Sigmoid colon (tissue), 7 donors: ENCODE measurements at places on chromosomes 2 and 18. TPM values are rescaled to one million over a fixed set of nuclear protein-coding genes. Genes with fewer than 3 reads are reported as not detected.

The AQP4 gene
- 0.25 TPM for polyA plus RNA-seq

DNA sequence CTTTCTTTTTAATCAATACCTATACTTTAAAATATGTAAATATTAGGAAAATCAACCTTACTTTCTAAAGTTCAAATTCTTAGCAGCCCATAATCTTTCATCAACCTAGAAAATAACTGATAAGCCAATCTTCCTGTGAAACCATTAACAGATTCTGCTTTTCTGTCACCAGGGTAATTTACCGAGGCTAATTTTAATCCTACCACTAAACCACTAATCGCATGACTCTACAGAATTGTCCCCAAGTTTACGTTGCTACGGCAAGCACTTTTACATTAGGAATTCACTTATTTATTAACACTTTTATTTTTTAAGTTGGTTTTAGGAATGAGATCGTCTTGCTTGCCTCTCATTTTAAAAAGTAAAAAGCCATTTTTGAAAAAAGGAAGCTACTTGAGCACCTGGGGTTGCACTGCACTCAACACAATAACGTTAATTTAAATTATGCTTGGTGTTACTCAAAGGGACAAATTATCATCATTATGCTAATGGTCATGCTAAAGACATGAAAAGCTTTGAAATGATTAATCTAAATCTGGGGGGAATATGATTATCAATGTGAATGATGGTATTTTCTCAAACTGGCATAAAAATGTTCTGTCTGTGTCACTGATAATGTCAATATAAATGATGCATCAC, 10.2 kb downstream of the ZNF516 start:
- no peak for DNase-seq
- H3K4me1 ChIP-seq = peaks cover 44% of the 10 kb centered on the region
- H3K36me3 ChIP-seq = no peaks in the 10 kb centered on the region
- no peak overlapping the region for H3K4me3 ChIP-seq
- no peak overlapping the region for H3K27ac ChIP-seq
- H3K27me3 ChIP-seq = no peaks in the 10 kb centered on the region

- H3K36me3 ChIP-seq = no peaks in the 10 kb centered on the region
- no peak overlapping the region for H3K4me3 ChIP-seq
- H3K27ac ChIP-seq = peak overlapping the region; percentile 11
- no peaks in the 10 kb centered on the region for H3K27me3 ChIP-seq
- no peak for DNase-seq
Observed at GRCh38 chr18:63145851-63146555, 173.6 kb downstream of the BCL2 start.

GRCh38 chr18:78102135-78102534, 852.5 kb downstream of the GALR1 start:
- H3K27ac ChIP-seq = no peak overlapping the region
- no peaks in the 10 kb centered on the region for H3K4me1 ChIP-seq
- H3K27me3 ChIP-seq = no peaks in the 10 kb centered on the region
- H3K4me3 ChIP-seq = no peak overlapping the region
- no peak for DNase-seq
- H3K36me3 ChIP-seq = no peaks in the 10 kb centered on the region

DNA sequence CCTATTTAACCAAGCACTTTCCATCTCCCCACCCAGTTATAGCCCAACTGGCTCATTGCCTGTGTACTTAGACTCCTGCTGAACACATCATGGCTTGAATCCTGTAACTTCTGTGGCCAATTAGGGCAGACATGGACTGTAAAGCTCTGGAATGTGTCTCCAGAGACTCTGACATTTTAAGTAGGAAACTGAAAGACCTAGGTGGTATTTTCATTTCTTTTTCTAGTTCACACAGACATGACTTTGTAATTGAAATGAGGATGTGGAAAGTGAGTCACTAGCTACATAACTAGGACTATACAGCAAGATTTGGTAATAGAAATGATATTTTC, 12.2 kb downstream of the DOK1 start:
- H3K4me3 ChIP-seq = no peak overlapping the region
- H3K36me3 ChIP-seq = no peaks in the 10 kb centered on the region
- H3K4me1 ChIP-seq = no peaks in the 10 kb centered on the region
- no peak overlapping the region for H3K27ac ChIP-seq
- no peak for DNase-seq
- no peaks in the 10 kb centered on the region for H3K27me3 ChIP-seq

The MEP1B gene
- polyA plus RNA-seq = 1.6 TPM

The COX7A2L gene
- polyA plus RNA-seq = 270 TPM

GRCh38 chr2:71550801-71551630, 97.7 kb downstream of the DYSF start:
- no peaks in the 10 kb centered on the region for H3K27me3 ChIP-seq
- H3K36me3 ChIP-seq = no peaks in the 10 kb centered on the region
- no peak overlapping the region for H3K27ac ChIP-seq
- no peaks in the 10 kb centered on the region for H3K4me1 ChIP-seq
- H3K4me3 ChIP-seq = no peak overlapping the region

GRCh38 chr2:189234991-189235390, 55.4 kb upstream of the COL5A2 start:
- H3K4me1 ChIP-seq = no peaks in the 10 kb centered on the region
- no peak overlapping the region for H3K4me3 ChIP-seq
- H3K27me3 ChIP-seq = no peaks in the 10 kb centered on the region
- no peak for DNase-seq
- H3K27ac ChIP-seq = no peak overlapping the region
- no peaks in the 10 kb centered on the region for H3K36me3 ChIP-seq

The NOL4 gene
- 0.60 TPM for polyA plus RNA-seq

GRCh38 chr18:48616484-48617255, 77.8 kb downstream of the CTIF start:
- peak overlapping the region; percentile 6 for H3K27ac ChIP-seq
- H3K27me3 ChIP-seq = no peaks in the 10 kb centered on the region
- H3K36me3 ChIP-seq = no peaks in the 10 kb centered on the region
- peaks cover 43% of the 10 kb centered on the region for H3K4me1 ChIP-seq

GRCh38 chr2:212961255-212961654, 190.2 kb downstream of the IKZF2 start:
- no peak overlapping the region for H3K4me3 ChIP-seq
- DNase-seq = no peak
- H3K4me1 ChIP-seq = no peaks in the 10 kb centered on the region
- no peak overlapping the region for H3K27ac ChIP-seq

GRCh38 chr18:51072586-51073313, 42.7 kb downstream of the SMAD4 start:
- no peak overlapping the region for H3K4me3 ChIP-seq
- no peaks in the 10 kb centered on the region for H3K36me3 ChIP-seq
- no peaks in the 10 kb centered on the region for H3K27me3 ChIP-seq
- DNase-seq = no peak
- no peak overlapping the region for H3K27ac ChIP-seq

DNA sequence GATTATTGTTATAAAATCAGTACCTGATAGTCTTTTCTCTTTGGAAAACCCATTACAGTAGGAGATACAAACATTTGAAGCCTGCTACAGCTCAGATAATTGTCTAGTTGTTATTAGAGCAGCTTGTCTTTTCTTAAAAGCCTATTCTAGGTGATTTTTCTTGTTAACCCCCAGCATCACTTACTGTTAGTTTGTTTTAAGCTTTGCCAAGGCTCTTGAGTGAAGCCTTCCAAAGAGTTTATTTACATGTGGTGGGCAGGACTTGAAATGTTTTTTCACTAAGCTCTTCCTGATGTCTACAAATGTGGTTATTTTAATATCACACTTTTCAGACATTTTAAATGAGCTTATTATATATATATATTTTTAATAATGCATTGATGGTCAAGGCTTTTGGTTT, 791.3 kb downstream of the PLCL1 start:
- no peaks in the 10 kb centered on the region for H3K27me3 ChIP-seq
- no peak overlapping the region for H3K27ac ChIP-seq
- no peaks in the 10 kb centered on the region for H3K36me3 ChIP-seq
- H3K4me1 ChIP-seq = no peaks in the 10 kb centered on the region
- DNase-seq = no peak

GRCh38 chr18:79378536-79379250, 17.0 kb upstream of the NFATC1 start:
- no peak overlapping the region for H3K27ac ChIP-seq
- H3K4me3 ChIP-seq = no peak overlapping the region
- no peaks in the 10 kb centered on the region for H3K36me3 ChIP-seq
- DNase-seq = peak; percentile 90
- H3K4me1 ChIP-seq = peaks cover 8% of the 10 kb centered on the region

- no peaks in the 10 kb centered on the region for H3K36me3 ChIP-seq
- DNase-seq = peak; percentile 42
- peaks cover 10% of the 10 kb centered on the region for H3K4me1 ChIP-seq
- peaks cover 5% of the 10 kb centered on the region for H3K27me3 ChIP-seq
- H3K4me3 ChIP-seq = no peak overlapping the region
Observed at GRCh38 chr2:241769819-241770184, 6.8 kb upstream of the GAL3ST2 start.

DNA sequence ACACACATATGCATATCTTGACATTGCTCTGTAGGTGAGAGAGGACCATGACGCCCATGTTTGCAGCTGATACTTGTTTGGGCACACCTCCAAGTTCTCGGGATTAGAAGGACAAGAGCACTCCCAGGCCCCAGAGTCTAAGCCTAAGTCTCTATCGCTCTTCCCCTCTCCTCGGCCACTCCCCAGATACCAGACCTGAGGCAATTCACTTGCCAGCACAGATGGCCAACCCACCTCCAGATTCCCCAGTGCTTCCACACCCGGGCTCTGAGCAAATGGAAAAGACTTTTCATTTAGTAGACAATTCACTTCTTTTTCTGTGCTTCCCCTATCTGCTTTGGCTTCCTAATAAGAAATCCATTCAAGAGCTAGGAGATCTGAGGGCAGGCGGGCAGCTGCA, 32.9 kb downstream of the EHD3 start:
- no peaks in the 10 kb centered on the region for H3K4me1 ChIP-seq
- H3K27me3 ChIP-seq = no peaks in the 10 kb centered on the region
- no peak for DNase-seq
- no peak overlapping the region for H3K27ac ChIP-seq
- H3K36me3 ChIP-seq = no peaks in the 10 kb centered on the region

GRCh38 chr2:10236571-10237391, 65.9 kb upstream of the HPCAL1 start:
- no peak overlapping the region for H3K4me3 ChIP-seq
- DNase-seq = peak; percentile 49

- no peak for DNase-seq
- H3K4me1 ChIP-seq = no peaks in the 10 kb centered on the region
- H3K27ac ChIP-seq = no peak overlapping the region
- H3K36me3 ChIP-seq = no peaks in the 10 kb centered on the region
- no peaks in the 10 kb centered on the region for H3K27me3 ChIP-seq
Observed at GRCh38 chr2:84850471-84850870, 30.4 kb downstream of the TRABD2A start.

GRCh38 chr2:68320118-68320641, 431 bp upstream of the CNRIP1 start:
- no peaks in the 10 kb centered on the region for H3K4me1 ChIP-seq
- peak overlapping the region; percentile 87 for H3K27ac ChIP-seq
- peak; percentile 73 for DNase-seq
- peaks cover 16% of the 10 kb centered on the region for H3K36me3 ChIP-seq

The KANSL3 gene
- 14.3 TPM for polyA plus RNA-seq

DNA sequence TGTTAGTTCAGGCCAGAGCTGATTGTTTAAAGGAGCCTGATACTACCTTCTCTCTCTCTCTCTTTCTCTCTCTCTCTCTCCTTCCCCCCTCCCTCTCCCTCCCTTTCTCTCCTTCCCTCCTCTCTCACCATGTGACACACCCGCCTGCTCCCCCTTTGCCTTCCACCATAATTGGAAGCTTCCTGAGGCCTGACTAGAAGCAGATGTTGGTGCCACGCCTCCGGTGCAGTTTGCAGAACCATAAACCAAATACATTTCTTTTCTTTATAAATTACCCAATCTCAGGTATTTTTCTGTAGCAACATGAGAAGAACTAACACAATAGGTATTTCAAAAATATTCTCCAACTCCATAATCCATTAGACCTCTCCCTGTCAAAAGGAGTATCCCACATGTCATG, 62.4 kb downstream of the ANKRD62 start:
- no peaks in the 10 kb centered on the region for H3K27me3 ChIP-seq
- no peak overlapping the region for H3K4me3 ChIP-seq
- H3K4me1 ChIP-seq = no peaks in the 10 kb centered on the region
- DNase-seq = no peak

DNA sequence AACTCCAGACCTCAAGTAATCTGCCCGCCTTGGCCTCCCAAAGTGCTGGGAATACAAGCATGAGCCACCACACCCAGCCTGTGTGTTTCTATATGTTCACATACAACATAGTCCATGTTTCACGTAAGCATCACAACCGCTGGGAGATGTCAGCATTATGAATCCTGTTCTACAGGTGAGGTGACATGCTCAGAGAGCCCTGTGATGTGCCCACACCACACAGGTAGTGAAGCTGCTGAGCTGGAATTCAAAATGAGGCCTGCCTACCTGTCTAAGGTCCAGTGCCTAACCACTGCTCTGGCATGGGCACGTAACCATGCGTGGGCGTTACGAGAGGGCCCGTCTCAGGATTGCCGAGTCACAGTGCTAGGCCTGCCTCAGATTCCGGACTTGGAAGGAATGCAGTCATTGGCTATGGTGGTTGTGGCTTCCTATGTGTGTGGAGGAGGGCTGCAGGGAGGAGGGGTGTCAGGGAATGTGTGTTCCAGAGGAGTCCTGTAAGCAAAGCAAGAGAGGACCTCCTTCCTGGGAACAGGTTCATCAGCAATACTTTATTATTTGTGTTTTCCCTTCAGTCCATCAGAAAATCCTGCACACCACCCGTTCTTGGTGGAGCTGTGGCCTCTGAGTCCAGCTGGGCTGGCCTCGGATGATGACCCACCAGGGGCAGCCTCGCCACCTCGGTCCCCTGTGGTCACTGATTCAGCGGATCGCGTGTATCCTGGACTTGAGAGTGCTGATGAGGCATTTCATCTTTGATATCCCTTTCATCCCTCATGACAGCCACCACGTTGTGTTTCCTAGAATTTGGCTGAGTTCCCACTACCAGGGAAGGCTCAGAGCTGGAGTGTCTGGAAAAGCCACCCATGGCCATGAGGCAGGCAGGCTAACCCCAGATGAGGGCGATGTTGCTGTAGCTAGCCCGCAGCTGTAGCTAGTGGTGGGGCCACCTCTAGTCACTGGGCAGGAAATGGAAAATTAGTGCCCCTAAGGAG, 31.1 kb downstream of the HK2 start:
- no peaks in the 10 kb centered on the region for H3K36me3 ChIP-seq
- H3K4me1 ChIP-seq = no peaks in the 10 kb centered on the region
- no peak for DNase-seq
- H3K27me3 ChIP-seq = no peaks in the 10 kb centered on the region
- H3K4me3 ChIP-seq = no peak overlapping the region

DNA sequence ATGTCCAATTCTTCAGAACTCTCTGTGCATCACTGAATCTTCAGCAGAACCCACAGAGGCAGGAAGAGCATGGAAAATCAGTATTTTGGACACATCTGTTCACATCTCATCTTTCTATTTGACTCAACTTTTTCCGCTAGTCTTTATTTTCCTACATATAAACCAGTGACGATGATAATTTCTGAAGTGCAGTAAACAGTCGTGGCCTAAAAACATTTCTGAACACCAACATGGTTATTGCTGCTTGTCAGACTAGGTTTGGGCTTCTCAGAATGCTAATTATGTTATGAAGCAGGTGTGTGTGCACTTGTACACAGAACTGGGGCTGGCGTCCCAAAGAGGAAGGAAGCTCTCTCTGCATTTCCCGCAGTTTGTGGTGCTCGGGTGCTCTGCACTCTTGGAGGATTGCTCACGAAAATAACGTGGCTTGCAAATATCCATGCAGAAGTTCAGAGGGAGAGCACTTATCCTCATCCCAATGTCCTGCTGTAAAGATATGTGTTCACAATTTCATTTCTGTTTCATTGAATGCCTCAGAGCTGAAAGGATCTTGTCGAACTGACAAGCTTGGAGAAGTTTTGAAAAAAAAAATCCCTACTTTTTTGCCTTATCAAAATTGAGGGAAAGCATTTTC, 50.8 kb downstream of the EDAR start:
- no peak overlapping the region for H3K4me3 ChIP-seq
- no peak for DNase-seq
- H3K27me3 ChIP-seq = no peaks in the 10 kb centered on the region
- no peaks in the 10 kb centered on the region for H3K36me3 ChIP-seq
- no peak overlapping the region for H3K27ac ChIP-seq
- no peaks in the 10 kb centered on the region for H3K4me1 ChIP-seq
